ENCODE measurements at places on chromosomes 6 and 20.
A peak's percentile ranks its signal among the peaks of the same experiment; 100 is the strongest.

DNA sequence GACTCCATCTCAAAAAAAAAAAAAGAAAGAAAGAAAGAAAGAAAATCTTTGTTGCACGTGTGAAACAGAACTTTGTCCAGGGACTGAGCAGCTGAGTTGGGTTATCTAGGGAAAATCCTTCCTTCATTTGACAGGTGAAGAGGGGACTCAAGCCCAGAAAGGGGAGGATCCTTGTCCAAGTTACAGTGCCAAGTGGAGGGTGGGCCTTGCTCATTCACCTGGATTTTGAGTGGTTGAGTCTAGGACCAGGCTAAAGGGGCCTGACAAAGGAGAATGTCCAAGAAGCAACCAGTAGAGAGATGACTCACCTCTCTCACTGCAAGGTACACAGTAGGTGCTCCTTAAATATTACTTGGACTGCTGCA lies 2.7 kb downstream of the TGIF2 start:
- DNase-seq, result no peak

DNA sequence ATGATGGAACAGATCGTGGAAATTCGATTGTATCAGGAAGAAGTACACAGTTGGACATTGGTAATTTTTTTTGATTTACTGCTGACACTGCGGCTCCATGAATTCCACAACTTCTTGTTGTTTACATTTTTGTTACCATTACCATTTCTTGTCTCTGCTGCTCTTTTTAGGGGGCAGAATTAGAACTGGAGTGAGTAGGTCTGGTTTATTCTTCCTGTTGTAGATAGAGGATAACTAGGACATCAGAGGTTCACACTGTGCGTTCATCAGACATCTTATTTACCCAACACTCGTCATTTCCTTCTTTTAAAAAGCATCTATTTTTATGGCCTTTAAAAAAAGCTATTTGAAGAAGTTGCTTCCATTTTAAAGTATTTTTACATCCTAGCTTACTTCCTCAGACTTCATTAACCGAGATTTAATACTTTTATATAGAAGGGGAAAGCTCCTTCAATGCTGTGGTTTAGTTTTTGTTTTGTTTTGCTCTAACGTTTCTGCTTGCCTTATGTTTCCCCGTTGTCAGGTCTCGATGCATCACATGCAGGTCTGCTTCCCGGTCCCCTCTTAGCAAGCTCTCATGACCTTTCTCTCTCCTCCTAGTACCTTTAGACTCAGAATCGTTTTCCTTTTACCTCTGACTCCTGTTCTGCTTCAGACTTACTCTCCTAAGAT lies 139.1 kb downstream of the ARID1B start:
- no peak for DNase-seq

DNA sequence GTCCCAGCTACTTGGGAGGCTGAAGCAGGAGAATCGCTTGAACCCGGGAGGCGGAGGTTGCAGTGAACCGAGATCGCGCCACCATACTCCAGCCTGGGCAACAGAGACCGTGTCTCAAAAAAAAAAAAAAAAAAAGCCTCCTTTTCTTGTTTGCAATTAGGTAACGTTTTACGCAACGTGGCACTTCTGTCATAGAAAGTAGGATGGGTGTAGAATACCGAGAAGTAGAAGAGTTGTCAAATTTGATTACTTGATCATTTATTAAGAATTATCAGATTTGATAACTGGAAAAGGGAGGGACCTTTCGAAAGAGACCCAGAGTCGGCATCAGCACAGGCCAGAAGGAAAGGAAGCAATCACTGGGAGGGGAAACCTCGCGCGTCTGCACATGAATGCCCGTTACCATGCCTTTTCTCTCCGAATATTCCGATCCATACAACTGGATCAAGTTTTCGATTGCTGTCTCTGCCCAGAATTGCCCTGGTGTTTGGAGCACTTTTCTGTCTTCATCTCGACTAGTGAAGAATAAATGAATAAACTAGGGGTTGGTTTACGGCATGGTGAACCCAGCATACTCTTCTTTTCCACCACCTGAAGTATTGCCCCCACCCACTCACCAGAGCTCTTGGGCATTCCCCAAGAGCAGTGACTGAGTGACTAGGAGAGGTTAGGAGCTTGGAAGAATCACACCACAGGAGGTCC lies 4.5 kb upstream of the TFAP2D start:
- DNase-seq, result no peak

DNA sequence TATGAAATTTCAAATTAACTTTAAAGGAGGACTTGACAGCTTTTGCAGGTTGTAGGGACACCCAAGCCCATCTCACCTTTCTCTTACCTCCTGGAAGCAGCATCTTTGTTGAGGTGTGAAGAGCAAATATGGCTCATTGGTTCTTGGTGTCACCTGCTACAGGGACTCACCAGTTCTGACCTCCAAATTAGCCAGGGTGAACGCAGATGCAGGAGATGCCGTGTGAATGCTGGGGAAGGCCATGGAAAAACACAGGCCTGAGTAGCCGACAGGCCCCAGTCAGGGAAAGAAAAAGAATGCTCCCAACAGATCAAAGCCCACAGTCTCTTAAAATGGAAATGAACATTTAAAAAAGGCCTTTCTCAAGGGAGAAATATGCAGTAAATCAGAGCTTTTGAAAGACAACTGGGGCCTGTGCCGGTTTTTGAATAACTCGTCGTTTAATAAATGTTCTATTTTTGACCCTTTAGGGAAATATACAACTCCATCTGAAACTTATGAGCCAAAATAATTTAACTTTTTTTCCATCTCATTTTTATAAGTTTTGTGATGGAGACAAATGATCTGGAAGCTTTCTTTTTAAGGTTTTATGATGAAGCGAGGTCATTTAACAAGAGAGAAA lies 167.5 kb downstream of the CD83 start:
- DNase-seq, result no peak

DNA sequence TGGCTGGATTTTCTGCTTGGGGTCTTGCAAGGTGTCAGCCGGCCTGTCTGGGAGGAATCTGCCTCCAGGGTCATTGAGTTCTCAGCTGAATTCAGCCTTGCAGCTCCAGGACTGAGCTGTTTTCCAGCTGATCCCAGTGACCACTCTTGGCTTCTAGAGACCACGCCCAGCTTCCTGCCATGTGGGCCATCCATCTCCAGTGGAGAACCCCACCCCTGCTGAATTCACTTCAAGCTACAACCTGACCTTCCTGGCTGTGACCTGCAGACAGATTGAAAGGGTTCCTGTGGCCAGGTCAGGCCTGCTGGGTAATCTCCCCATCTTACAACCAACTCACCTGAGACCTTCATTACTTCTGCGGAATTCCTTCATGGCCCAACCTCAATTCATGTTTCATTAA lies 26.5 kb upstream of the SYNDIG1 start:
- no peak for DNase-seq

GRCh38 chr6:136307351-136307750 lies 17.7 kb upstream of the BCLAF1 start:
- no peak for DNase-seq

- DNase-seq, result no peak
These were observed at the start of gene FRK for GRCh38 chr6:116060572-116061283. FRK (minus strand) TSS chr6:116060891; CDS start chr6:116060311, 580 bp downstream.

DNA sequence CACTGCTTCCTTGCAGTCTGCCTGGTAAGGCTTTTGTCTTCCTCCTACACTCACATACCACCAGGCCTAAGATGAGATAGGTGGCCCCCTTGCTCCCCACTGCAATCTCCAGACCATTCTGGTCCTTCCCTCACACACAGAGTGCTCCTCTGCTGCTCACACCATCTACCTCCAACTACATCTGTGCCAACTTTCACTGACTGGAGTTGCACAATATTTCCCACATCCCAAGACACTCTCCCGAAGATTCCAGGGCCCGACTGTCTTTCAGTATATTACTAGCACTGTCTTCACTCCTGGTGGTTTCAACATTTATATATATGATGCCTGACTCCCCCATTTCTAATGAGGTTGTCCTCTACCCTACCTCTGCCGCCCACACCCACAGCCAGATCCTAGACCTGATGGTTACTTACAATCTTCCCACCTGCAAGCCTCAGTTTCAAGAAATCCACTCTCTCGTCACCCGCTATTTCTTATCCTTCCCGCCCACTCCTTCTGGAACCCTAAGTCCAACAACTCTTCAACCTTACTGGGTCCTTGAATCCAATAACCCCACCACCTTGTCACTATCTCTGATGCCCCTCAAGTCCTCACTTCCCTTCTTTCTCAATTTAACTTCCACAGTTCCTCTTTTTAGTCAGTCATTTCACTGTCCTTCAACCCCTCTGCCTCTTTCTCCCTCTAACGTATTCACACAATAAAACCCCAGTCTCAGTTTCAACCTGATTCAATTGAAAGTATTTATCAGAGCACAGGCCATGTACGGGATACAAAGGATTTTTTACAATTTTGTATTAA lies 21.6 kb downstream of the RALGAPA2 start:
- no peak for DNase-seq

DNA sequence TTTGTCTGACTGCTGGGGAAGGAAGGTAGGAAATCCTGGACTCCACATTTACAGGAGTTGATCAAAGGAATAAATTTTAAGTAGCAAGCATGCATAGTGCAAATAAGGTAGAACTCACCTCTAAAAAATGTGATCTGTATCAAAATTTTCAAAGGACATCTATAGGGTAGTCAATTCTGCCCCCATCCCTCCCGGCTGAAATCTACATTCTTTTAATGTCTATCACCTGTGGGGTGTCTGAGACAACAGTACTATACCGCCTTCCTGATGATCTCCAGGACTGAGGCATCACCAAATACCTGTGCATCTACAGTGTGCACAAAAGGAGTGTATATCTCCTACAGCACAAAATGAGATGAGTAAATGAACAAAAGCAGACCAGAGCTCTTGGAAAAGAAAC lies 19.9 kb downstream of the CPNE1 start:
- no peak for DNase-seq

GRCh38 chr6:43334466-43335095 lies 26.0 kb upstream of the CRIP3 start:
- peak; percentile 25 for DNase-seq

- no peak for DNase-seq
These were observed 1.1 kb downstream of the CD109 start for GRCh38 chr6:73696966-73697655.

- no peak for DNase-seq
These were observed 32.9 kb downstream of the FILIP1 start for GRCh38 chr6:75460681-75461080.
